ENCODE measurements at places on chromosomes 2 and 18.

DNA sequence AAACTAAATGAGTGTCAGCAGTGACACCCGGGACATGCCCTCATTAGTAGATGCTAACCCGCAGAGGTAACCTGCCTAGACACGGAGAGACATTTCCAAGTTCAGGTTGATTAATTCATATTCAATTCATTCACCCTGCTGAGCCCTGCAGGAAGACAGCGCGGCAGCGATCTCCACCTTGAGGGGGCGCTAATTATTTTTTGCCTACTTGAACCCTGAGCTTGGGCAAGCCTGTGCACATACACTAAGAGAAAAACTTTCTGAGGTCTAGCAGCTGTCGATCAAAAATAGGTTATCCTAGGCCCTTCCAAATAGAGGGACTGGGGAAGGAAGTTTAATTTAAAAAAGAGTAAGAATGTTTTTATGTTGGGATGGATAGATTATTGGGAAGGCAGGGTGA lies 1.3 kb upstream of the LYPD6 start:
- no peak for DNase-seq

- DNase-seq: no peak
These were observed 19.7 kb upstream of the SFXN5 start for GRCh38 chr2:73091164-73091563.

- no peak for DNase-seq
These were observed 8.0 kb downstream of the WDR7 start for GRCh38 chr18:56659111-56659510.

GRCh38 chr2:74130211-74130995 lies 17.3 kb downstream of the BOLA3 start:
- no peak for DNase-seq

Data from stimulated activated naive CD4-positive, alpha-beta T cell treated with Interleukin-2 at 50 U/mL for 16 hours (primary cell).